Stimulated activated CD4-positive, alpha-beta T cell treated with anti-CD3 and anti-CD28 coated beads, Interleukin-15, amount 100 ng/mL, for 1 hour (primary cell): ENCODE measurements at places on chromosomes 3 and 15.

DNA sequence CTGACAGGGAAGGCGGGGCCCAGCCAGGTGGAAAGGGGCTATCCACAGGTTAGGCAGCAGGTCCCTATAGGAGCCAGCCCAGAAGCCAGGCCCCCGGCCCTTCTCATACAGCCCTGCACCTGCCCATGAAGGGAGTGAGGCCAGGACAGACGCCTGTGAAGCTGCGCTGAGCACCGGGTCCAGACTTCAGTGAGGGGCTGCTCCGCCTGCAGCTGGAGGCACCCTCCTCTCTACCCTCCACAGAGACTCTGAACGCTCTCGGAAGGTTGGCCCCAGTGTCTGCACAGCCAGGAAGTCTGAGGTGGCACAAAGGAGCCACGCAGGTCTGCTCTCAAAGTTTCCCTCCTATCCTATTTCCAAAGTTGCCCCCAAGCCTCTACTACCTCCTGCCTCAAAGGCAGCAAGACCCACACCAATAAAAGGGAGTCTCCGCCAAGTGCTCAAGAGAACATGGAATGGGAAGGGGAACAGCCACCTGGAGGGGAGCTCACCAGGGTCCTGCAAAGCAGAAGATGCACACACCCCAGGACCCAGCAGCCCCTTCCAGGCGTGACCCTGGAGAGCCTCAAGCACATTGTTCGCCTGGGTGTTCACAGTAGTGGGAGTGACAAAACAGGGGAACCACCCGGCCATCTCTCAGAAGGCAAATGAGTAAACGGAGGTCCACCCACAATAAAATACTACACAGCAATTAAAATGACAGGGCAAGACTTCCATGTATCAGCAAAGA, 19.5 kb downstream of the XXYLT1 start:
- no peak for DNase-seq

GRCh38 chr3:42979044-42979972, at the start of gene GASK1A:
GASK1A (plus strand) TSS chr3:42979311; CDS start chr3:42979643, 332 bp downstream.
- peak; percentile 8 for DNase-seq

DNA sequence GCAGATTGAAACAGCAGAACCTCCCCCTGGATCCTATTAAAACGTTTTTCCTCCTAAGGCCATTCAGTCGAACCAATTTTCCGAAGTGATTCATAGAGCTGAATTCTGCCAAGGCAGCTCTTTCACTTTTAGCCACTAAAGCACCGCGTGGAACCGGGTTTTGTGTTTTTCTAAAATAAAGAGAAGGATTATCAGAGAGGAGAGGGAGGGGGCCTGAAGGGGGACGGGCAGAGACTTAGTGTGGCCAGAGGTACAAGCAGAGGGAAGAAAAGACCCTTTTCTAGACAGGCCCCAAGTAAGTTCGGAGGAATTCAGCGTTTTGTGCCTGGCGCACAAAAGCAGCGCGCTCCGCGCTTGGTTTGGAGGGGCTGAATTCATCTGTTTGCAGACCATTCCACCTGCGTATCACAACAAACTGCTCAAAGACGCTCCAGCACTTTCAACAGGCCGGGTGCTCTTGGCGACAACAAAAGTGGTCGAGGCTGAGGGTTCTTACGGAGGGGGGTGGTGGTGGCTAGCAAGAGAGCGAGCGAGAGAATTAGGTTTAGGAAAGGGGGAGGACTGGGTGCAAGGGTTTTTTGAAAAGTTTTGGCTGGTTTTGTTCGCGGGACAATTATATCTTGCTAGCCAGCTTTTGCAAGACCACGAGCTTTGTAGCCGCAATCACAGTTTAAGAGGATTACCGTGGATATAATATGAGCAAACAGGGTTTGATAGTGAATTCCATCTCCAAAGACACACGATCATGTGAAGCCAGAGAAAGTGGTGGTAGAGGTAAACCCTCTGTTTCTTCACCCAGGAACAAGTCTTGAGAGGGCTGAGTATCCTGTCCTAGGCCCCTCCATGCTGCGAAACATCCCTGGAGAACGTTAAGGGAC, 1.2 kb upstream of the FEZF2 start:
- no peak for DNase-seq

GRCh38 chr3:107209302-107209990, 167.8 kb upstream of the CCDC54 start:
- DNase-seq: no peak
